GM23338 (cell line): ENCODE measurements at places on chromosomes 7 and 10.

DNA sequence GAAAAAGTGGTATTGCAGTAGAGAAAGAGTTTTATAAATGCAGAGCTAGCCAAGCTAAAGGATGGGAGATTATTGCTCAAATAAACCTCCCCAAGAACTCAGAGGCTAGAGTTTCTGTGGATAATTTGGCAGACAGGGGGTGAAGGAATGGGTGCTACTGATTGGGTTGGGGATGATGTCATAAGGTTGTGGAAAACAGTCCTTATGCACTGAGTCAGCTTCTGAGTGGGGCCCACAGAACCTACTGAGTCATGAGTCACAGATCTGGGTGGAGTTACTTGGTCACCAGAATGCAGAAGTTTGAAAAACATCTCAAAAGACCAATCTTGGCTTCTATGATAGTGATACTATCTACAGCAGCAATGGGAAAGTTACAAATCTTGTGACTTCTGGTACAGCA is 1146.7 kb downstream of the TYW1 start:
- DNase-seq = no peak

- DNase-seq = no peak
Measured at GRCh38 chr7:64184376-64184775, 22.6 kb upstream of the ZNF735 start.

DNA sequence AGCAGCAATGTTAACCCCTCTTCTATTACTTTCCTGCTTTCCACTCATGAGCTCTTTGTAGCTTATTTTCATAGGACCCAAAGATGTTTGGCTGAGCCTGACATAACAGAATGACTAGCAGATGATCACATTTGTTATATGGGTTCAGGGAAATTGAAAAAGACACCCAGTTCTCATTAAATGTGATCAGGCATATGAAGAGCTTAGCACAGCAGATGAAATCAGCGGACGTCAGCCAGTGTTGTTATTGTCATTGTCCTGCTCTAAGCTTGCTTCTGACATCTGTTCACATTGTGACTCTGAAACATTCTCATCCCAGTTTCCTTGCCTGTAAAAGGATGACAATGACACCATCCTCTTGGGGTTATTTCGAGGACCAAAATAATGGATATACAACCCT is 43.5 kb downstream of the FAM241B start:
- DNase-seq = no peak

DNA sequence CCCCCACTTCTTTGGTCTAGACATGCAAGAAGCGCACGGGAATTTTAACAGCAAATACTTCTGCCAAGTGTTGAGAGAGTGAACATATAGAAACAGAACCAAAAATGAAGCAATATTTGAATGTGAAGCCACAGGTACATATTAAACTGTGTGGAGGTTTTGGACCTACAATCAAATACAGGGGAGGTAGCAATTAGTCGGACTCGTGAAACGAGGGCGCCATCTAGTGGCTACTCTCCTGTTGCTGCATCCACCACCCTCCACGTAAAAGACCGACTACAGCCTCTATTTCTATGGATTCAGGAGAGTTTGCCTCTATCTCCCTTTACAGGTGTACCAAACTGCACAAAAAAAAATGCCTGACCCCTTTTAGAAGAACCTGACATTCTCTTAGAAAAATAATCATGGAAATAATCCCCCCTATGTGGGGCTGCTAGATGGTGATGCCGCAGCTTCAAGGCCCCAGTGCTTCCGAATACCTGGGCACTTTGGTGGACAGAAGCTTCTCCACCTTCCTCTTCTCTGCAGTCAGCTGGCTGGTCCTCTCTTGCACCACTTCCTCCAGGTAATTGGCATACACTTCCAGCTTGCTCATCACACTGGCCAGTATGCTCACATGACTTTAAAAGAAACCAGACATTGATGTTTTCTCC is 31.7 kb downstream of the TECTB start:
- DNase-seq = peak; percentile 85

DNA sequence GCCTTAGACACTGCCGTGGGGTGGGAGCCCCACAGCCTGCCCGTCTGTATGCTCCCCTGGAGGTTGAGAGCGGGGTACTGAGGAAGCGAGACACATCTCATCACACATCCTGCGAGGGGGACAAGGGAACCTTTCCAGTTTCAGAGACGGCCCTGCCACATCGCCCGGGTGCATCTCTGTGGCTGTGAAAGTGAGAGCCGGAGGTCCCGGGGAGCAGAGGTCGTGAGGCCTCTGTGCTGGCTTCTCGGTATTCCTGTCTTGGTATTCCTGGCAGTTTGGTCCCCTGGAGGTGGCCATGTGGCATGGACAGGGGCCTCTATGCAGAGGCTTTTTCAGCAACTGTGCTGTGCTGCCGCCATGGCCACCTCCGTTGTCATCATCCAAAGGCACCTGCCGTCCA is 30.8 kb upstream of the UNCX start:
- DNase-seq = no peak

GRCh38 chr7:99108613-99109012 is 35.3 kb downstream of the SMURF1 start:
- no peak for DNase-seq

GRCh38 chr10:114766470-114766869 is 55.1 kb upstream of the FHIP2A start:
- no peak for DNase-seq

DNA sequence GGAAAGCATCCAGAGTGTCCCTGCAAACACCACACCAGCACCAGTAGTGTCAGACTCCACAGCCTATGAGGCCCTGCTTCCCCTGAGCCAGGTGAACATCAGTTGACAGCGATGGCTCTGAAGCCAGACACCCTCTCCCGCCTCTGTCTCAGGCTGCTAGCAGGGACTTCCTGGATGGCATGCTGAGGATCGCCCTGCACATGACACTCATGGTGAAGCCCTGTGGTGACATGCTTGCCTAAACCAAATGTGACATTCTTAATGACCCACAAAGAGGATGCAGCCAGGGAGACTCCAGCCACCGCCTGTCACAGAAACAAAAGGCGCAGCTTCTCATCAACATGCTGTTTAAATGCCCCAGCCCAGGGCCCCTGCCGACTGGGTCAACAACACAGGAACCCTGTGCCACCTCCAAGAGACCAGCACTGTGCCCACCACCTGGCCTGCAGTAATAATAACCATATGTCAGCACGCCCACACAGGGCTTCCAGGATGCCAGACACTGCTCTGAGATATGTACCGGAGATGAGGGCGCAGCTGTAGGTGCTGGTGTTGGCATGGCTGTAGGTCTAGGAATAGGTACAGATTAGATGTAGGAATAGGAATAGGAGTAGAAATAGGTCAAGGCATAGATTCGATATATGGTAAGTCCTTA is 81.3 kb downstream of the GRID1 start:
- DNase-seq = no peak
